Urinary bladder (tissue), 4 donors: ENCODE measurements at places on chromosomes 6 and 20. TPM values are rescaled to one million over a fixed set of nuclear protein-coding genes. Genes with fewer than 3 reads are reported as not detected.

DNA sequence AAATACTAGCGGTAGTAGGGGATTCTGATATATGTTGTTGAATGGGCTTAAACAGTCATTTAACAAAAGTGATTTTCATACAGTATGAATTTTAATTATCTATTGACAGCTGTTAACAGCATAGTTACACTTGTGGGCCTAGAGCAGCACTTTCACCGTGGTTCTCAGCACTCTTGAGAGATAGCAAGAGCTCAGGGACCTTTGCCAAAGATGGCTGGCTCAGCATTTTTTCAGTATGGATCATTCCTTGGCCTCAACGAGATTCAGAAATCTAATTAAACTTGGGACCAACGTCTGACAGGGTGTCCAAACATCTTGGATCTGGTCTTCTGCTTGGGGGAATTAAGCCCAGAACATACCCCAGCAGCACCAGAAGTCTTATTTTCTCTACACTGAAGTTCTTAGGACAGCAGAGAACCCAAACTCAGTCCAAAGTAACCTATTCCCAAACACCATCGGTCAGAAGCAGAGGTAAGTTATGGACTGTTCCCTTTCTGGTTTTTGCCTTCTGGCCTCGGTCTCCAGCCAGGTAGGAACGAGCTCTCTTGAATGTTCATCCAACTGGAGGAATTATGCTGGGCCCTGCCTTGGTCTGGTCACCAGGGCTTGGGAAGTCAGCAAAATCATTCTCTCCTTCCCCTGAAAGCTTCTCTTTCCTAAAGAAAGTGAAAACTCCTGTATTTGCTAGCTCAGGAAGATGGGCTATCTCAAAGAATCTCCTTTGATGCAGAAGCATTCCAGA lies 25.7 kb downstream of the PRPH2 start:
- no peak for DNase-seq

METTL24 gene
- polyA plus RNA-seq, result 4.3 TPM

GRCh38 chr20:13340088-13340487 lies 119.0 kb downstream of the ISM1 start:
- no peak for DNase-seq

CGAS gene
- 3.1 TPM for polyA plus RNA-seq

DNA sequence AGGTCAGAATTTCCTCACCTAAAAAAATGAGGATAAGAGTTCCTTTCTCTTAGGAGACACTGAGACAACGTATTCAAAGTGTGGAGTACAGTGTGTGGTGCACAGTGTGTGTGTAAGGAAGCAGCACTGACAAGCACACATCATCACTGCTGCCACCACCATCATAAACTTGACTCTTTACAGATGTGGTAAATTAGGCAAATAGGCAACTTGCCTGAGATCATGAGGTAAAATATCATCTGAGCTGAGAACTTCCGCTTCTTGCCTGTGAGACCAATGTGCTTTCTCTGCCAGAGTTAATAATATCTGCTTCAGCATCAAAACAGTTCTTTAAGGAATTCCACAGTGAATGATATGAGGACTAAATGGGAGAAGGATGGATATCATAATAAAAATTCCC lies 52.7 kb downstream of the LYRM4 start:
- DNase-seq, result no peak

PPP1R11 gene
- polyA plus RNA-seq, result 78.7 TPM

MATN4 gene
- polyA plus RNA-seq, result 0.58 TPM

DNA sequence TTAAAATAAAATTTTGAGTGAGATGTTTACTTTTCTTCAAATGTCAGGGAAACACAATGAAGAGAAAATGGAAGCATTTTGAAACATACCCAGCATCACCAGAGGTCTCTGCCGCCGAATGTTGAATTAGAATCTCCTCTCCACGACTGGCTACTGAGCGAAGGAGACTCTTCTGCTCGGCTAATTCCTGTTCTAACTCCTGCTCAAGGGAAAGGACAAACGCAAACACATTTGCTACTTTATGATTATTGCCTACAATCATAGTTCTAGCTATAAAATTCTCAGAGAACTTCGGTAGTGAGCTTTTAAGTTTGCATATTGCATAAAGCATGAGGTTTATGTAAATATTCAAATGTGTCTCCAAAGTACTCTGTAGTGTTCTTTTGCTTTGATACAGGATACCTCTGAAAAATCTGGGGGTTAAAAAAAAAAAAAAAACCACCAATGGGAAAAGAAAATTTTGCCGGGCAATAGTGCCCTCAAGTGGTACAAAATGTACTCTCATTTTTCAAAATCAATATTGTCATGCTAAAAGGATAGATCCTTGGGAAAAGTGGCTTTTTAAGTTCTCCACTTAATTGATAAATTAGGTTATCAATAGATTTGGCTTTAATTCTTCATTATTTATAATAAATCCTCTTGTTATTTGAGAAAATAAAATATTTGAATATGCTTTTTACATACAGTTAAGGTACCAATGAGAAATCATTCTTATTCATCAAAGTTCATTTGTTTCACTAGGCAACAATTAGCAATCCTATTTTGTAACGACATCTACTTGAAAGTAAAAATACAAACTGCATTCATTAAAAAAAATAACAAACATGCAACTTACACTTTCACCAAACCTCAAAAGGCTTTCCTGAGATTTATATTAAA lies 369.0 kb downstream of the SYNE1 start:
- no peak for DNase-seq

GRCh38 chr20:23337312-23337711 lies 13.3 kb upstream of the NXT1 start:
- no peak for DNase-seq

- DNase-seq, result no peak
Observed at GRCh38 chr6:29912840-29913239, 29.5 kb upstream of the HLA-A start.

DNA sequence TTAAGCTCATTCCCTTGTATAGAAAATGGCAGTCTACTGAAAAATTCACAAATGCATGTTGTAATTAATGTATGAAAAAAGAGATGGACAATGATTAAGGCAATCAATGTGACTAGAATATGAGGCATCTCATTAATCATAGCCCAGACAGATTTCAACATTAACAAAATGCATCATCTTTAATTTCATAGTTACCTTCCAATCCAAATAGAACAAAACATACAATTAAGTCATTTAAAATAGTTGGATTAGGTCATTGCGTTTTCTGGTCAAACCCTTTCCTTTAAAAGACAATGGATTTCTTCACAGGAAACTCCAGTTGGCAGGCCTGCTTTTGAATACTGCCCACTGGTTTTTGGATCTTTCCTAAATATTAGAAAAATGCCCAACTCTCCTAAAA lies 203.9 kb downstream of the HAO1 start:
- DNase-seq, result no peak

CDH4 gene
- polyA plus RNA-seq, result 0.04 TPM

GRCh38 chr20:59782986-59783640 lies 150.3 kb downstream of the SYCP2 start:
- peak; percentile 32 for DNase-seq

DNA sequence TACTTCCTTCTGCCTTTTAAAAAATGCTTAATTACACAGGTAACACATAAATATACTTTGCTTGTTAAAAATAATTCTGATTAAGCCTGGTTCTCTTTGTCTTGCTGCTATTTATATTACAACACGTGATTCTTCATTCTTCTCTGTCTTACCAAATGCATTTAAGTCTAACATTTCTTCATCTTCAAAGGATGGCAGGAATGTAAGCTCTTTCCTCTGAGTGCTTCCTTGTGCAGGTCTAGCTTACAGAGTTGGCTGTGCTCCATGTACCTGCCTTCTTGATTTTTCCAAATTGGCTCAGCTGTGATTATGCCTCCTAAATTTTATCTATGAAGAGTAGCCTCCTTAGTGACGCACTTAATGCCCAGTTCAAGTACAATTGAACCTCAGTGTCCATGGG lies 44.4 kb downstream of the RNF144B start:
- no peak for DNase-seq

ZNF165 gene
- polyA plus RNA-seq, result 0.90 TPM

- no peak for DNase-seq
Observed at GRCh38 chr6:136728976-136729515, 63.2 kb downstream of the MAP3K5 start.

MMP24OS gene
- 38.0 TPM for polyA plus RNA-seq

- no peak for DNase-seq
Observed at GRCh38 chr6:150038202-150039062, 13.1 kb upstream of the RAET1L start.

SIGLEC1 gene
- 7.6 TPM for polyA plus RNA-seq

PTCHD4 gene
- polyA plus RNA-seq, result 0.03 TPM

SCRT2 gene
- not detected for polyA plus RNA-seq

DNA sequence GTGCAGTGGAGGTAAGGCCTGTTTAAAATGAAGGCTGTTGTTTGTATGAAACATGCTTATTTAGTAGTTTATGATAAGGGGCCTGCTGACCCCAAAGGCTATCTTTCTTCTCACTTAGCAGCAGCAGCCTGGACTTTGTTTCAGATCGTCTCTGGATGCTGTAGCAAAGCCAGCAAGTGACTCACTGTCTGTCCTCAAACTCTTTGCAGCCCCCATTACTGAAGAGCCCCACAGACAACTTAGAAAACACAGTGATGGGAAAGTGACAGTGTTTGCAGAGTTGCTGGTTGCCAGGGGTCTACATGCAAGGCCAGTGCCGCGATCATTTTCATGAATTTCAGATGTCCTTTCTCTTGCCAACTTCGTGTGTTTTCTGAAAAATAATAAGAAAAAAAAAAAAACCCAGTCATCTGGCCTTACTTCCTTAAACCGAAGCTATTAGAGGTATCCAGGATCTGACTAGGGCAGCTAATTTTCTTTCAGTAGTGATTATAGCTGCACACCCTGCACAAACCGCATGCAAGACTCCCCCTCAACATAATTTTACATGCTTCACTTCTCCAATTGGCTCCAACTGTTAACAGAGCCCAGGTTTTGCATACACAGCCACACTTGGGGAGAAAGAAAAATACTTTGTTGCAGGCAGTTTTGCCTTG lies 11.6 kb upstream of the F13A1 start:
- no peak for DNase-seq

DOK5 gene
- 4.2 TPM for polyA plus RNA-seq

SNAI1 gene
- 20.9 TPM for polyA plus RNA-seq

- no peak for DNase-seq
Observed at GRCh38 chr20:20371083-20371482, 3.2 kb downstream of the INSM1 start.

DNA sequence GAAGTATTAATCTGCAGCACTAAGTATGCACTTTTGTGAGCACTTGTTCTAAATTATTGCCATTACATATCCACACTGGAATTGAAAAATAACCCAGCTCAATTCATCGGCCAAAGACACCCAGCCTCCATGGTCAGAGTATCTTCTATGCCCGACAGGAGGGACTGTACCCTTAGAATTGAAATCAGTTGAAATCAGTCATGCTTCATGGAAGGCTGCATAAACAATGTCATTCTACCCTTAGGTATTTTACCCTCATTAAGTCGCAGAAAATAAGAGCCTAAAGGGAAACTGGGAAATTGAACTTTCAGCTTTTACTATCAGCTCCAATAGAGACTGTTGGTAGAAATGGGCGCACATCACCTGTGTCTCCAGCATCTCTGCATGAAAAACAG lies 2.9 kb upstream of the RAMACL start:
- no peak for DNase-seq

DNA sequence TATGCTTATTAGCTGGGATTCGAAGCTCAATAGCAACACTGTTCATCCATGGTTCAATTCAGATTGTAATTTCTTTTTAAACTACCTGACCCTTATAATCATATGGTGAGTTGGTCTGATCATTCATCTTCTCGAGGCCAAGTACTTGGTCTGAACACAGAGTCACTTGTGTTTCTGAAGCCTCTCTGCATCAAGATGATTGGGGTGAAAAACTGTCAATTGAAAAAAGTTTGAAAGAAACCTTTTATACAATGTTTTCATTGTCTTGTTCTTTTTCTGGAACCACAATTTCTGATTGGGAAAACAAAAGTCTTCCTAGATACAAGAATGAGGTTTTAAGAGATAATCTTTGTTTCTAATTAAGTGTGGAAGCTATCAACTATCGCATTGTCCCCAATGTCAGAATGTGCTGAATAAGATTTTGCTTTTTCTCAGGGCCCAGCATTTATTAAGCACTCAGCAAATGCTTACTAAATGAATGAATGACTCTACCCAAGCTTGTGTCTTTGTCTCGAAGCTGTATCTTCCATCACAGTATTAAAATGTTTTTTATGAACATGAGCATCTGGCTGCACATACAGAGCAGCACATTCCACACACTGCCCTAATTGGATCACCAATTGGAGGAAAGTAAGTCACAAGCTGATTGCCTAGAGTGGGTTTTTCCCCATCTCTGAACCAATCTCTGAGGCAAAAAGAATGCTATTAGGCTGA lies 45.0 kb upstream of the MOXD1 start:
- DNase-seq, result no peak

DNA sequence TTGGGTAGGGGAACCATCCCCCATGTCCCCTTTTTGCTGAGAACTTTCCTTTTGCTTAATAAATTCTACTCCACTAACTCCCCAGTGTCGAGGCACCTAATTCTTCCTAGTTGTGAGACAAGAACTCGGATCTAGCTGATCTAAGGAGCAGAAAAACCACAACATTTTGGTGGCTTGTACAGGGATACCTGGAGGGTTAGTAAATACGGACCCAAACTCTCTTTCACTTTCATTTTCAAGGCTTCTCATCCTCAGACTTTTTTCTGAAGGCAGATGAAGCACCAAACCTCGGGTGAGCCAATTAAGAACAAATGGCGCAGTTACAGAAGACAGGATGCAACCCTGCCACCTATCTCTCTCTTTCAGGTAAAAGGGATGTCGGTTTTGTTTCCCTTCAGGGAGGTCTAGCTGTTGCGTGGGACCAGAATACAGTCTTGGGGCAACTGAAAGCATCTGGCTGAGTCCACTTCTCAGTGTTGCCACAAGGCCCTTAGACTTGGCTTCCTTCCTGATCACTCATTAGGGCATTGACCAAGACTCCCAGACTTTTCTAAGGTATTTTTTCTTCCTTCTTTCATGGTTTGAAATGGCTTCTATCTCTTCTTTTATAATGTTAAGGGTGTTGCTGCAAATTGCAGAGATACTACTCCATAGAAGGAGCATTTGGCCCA lies 11.1 kb upstream of the HTR1B start:
- DNase-seq, result no peak
